ENCODE measurements at places on chromosomes 5 and 9.

DNA sequence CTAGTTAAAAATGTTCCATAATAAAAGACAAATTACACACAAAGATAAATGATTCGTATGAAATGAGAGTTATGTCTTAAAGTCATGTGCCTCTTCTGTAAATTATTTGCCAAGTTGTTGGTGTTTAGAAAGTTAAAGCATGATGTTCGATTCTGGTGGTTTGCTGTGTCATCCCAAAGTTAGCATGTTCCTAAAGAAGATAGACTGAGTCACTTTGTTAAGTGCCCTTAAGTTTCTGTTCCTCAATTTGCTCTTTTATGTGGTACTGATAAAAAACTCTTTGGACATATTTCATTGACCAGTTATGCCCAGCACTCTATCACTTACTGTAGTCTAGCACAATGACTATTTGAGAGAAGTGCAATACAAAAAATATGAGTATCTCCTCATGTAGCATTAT, 366.9 kb upstream of the ZNF608 start:
- DNase-seq = no peak

DNA sequence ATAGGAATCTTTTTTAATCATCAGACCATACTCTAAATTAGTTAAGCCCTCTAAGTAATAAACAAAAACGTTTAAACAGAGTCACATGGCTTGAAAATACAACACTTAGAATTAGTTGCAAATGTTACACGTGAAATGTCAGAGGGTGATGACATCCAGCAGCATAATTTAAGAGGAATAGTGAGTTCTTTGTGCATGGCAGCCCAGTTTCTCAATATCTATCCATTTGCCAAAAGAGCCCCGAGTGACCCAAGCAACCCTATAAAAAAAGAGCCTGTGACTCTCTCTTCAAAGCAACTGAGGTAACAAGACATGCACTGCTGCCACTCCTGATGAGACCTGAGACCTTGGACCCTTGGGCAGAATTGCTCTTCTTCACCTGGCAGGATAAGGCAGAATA, 96.9 kb upstream of the RASA1 start:
- DNase-seq = no peak

DNA sequence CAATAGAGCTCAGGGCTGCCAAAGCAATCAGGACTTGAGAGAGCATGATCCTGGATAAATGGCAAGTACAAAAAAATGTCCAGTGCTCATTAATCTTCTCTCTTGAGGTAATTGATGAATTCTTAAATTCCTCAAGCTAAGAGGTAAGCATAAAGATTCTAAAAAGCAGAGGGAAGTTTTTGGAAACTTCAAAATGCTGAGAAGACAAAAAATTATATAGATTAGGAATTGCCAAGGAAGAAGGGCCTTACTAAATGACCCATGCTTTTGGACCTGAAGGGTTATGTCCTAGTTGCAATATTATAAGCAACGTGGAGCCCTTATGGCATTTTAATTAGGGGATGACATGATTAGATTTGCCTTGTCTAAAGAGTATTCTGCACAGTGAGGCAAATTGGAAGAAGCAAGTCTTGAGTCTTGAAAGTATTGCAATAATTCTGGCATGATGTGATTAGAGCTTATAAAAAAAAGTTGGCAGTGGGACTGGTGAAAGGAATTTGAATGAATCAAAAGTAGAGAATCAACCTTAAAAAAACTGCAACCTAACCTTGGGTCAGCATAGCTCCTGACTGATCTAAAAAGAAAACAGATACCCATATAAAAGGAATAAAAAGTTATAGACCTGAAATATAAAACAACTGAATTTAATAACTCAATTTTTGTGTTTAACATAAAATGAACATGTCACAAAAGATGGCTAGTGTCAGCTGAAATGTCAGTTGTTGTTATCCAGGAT, 323.8 kb upstream of the ARRDC3 start:
- no peak for DNase-seq

GRCh38 chr5:111498346-111498745, 14.0 kb downstream of the STARD4 start:
- DNase-seq = no peak

DNA sequence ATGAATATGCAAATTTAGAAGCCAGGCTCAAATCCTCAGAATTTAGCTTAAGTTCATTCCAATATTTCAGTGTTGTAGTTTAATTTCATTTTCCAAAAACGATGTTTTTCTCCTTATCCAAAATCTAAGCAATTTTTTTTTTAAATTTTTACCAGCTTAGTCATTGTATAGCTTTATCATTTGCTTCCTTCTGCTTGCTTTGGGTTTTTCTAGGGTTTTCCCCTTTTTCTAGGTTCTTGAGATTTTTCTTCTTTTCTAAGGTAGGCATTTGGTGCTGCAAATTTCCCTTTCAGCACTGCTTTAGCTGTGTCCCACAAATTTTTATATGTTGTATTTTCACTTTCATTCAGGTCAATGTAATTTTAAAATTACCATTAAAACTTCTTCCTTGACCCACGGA, 34.4 kb upstream of the CCDC112 start:
- DNase-seq = no peak

GRCh38 chr9:133679056-133679455, 42.9 kb downstream of the DBH start:
- DNase-seq = no peak

DNA sequence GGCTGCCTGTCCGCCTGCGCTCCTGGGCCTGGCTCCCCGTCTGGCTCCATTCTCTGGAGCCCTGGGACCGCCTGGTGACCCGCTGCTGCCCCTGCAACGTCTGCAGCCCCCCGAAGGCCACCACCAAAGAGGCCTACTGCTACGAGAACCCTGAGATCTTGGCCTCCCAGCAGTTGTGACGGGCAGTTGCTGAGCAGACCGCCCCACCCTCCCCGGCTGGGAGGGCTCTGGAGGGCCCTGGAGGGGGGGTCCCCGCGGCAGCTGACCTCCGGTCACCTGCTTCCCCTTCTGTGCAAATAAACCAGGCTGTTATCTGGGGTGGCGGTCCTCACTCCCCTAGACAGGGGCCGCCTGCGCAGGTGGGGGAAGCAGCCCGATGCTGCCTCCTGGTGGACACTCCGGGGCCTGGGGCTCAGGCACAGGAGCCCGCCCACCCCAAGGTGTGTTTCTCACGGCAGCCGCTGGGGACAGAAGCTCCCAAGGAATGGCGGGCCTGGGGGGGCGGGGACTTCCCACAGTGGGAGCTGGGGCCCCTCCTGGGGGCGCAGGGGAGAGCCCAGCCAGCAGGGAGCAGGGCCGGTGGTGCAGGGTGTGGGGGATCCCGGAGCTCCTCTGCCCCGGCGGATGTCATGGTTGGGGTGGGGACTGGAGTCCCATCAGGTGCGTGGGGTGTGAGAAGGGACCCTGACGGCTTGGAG, 4.7 kb upstream of the TUBB4B start:
- DNase-seq = peak; percentile 73

DNA sequence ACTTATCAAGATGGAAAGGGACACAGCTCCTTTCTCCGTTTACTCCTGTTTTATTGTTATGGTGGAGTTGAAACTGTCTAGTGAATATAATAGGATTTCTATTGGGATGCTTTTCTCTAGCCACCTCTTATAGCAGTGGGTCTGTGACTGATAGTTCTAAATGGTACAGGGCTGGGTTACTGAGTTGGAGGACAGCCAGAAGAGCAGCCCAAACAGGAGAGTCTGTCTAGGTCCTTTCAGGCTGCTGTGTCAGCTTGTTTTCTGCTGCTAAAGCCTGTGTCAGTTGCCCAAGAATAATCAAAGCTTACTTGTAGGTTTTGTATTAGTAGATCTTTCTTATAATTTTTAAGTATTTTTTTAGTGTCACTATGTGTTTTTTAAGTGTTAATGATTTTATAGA, 356.0 kb upstream of the SEMA6A start:
- no peak for DNase-seq

GRCh38 chr5:174409070-174409469, 315.3 kb upstream of the MSX2 start:
- no peak for DNase-seq

DNA sequence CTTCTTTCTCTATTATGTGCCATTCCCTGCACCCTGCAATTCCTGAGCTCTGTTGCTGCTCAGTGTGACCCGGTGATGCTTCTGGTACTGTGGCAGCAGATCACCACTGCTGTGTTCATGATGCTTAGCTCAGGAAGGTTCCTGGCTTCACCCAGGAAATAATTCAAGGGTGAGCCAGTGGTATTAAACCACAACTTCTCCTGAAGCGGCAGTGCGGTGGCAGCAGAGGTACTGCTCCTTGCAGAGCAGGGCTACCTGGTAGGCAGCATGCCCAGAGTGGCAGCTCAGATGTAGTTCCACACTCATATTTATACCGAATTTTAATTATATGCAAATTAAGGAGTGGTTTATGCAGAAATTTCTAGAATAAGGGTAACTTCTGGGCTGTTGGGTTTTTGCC, 213.8 kb upstream of the ZNF608 start:
- DNase-seq = no peak

DNA sequence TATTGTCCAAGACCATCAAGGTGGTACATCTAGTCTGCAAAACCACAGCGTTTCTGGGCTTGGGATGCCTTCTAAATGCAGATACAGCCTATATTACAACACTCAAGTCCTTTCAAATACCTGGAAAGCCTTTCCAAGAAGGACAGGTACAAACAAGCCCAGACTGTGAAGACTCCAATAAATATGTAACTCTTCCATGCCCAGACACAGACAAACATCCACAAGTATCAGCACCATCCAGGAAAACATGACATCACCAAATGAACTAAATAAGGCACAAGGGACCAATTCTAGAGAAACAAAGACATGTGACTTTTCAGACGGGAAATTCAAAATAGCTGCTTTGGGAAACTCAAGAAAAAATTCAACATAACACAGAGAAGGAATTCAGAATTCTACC, 152.7 kb upstream of the POC5 start:
- no peak for DNase-seq

DNA sequence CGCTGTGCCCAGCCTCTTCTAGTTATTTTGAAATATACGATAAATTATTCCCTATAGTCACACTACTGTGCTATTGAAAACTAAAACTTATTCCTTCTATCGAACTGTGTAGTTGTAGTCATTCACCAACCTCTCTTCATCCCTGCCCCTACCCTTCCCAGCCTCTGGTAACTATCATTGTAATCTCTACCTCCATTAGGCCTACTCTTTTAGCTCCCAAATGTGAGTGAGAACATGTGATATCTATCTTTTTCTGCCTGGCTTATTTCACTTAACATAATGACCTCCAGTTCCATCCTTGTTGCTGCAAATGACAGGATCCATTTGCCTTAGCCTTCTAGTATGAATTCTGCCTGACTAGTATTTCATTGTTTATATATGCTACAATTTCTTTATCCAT, 127.4 kb downstream of the PSAT1 start:
- no peak for DNase-seq

GRCh38 chr9:92350740-92351133, 25.0 kb downstream of the CENPP start:
- DNase-seq = no peak

DNA sequence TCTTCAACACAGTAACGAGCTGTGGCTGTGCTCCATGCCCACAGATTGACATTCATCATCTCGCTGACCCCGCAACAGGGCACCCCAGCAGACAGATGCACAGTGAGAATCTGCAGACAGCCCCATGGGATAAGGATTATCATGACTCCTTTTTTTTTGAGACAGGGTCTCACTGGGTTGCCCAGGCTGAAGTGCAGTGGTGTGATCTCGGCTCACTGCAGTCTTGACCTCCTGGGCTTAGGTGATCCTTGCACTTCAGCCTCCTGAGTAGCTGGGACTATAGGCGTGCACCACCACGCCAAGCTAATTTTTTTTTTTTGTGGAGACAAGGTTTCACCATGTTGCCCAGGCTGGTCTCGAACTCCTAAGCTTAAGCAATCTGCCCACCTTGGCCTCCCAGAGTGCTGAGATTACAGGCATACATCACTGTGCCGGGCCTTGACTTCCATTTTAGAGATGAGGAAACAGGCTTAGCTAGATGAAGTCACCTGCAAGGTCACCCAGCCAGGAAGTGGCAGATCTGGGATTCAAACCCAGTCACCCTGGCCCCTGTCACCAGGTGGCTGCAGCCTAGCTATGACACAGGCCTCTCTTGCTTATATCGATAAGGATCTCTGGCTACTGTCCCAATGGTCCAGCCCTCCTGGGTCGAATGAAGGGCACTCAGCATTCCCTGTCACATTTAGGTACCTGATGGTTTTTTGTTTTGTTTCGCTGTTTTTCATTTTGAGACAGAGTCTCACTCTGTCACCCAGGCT, 5.1 kb downstream of the AIF1L start:
- DNase-seq = no peak

- no peak for DNase-seq
These were observed 339.0 kb downstream of the NSG2 start for GRCh38 chr5:174384509-174384947.

- no peak for DNase-seq
These were observed 214.7 kb upstream of the NR4A3 start for GRCh38 chr9:99606957-99607356.

GRCh38 chr5:168886157-168886556, 307.0 kb upstream of the PANK3 start:
- no peak for DNase-seq

DNA sequence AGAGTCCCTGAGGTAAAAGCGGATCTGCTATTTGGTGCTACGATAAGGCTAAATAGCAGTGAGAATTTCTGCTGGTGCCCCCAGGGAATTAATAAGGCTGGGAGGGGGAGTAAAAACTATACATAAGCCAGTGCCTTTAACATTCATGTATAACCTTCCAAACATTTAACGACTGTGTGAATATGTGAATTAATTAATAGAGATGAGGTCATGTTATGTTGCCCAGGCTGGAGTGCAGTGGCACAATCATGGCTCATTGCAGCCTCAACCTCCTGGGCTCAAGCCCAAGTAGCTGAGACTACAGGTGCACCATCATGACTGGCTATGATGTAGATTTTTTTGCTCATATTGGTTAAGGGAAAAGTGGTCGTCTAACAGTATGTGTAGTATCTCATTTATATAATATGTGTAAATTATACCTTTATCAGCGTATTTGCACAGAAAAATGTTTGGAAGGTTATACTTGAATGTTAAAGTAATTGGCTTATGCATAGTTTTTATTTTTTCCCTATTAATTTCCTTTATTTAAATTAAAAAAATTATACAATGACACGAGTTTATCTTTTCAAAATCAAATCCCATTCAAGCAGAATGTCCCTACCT, 64.6 kb downstream of the EHMT1 start:
- peak; percentile 35 for DNase-seq

GRCh38 chr5:88661806-88662207, 221.2 kb downstream of the MEF2C start:
- peak; percentile 51 for DNase-seq
